MCF 10A (cell line): ENCODE measurements at places on chromosomes 3 and 15.
A peak's percentile ranks its signal among the peaks of the same experiment; 100 is the strongest.

DNA sequence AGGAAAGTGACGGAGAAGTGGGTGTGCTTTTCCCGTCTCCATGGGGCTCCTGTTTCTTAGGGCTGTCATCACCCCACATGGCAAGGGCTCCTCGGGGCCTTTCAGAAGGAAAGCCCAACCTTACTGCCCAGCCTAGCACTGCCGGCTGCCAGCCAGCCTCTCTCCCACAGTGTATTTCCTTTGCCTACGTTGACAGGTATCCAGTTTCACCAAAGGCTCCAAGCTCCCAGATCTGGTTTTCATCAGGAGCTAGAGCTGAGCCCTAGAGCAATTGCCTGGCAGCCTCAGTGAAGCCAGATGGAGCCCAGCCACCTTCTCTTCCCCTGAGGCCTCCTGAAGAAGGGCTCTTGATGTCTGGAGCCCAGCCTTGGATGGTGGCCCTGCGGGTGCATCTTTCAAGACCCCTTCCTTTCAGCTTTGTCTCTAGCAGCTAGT lies 20.2 kb downstream of the CRABP1 start:
- DNase-seq: no peak

GRCh38 chr3:184186184-184186901 lies at the start of gene ABCF3:
Gene ABCF3 (plus strand): TSS chr3:184186199. CDS start chr3:184186208, 9 bp downstream.
- no peak for DNase-seq

DNA sequence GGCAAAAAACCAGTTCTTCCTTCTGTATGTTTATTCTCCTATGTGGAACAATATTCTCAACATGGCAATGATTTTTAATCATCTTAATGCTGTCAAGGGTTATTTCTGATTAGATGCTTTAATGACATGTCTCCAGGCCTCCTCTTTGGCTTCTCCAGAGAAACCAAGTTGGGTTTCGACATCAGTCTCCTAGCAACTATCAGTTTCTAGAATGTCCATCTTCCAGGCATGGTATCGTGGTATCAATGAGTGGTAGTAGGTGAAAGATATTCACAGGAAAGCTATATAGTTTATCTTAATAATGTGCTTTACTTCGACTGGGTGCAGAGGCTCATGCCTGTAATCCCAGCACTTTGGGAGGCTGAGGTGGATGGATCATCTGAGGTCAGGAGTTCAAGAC lies 128.5 kb downstream of the C3orf70 start:
- DNase-seq: no peak

DNA sequence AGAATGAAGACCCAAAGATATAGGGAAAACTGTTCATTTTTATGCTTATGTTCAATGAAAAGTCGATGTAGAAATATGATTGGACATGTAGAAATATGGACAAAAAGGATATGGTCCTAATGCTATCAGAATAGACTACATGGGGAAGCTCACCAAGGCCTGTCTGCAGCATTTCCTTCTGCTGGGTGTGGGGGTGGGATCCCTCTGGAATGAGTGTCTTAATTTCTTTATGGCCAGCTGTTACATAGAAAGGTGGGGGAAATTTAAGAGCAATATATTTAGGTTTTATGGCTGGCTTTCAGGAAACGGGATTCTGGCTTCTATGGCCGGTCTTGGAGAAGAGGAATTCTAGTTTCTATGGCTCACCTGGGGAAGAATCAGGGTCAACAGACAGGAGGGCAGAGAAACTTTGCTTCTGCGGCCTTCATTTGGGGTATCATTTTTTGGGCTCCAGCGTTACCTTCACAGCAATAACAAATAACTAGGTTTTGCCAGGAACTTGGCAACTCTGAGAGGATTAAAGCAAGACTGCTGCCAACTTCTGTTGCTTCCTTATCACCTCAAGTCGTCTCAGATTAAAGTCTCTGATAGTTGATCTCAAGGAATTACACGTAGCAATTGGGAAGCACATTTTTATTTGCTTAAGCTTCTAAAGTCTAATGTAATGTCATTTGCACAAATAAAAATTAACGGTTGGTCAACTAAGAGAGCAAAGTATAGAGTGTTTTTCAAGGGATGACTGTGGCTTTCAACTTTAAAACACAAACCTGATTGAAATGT lies 57.0 kb upstream of the GATM start:
- DNase-seq: no peak

DNA sequence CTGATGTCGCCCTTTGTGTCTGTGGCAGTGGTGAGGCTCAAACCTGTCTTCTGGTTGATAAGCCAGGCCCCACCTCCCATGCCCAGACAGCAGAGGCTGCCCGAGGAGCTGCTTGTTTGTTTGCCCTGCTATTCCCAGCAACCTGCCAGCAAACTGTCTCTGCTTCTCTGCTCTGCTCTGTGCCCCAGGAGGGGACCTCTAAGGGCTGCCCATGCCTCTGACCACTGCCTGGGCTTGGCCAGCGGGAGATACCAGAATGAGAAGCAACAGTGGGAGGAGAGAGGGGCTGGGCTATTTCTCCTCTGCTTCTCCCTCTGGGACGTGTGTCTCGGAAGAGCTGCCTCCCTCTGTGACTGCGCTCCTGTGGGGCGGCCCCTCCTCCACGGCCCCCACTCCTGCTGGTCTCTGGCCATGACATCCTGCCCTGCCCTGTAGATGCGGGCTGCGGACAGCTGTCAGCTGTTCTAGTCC lies 213.1 kb downstream of the RPLP1 start:
- DNase-seq: no peak

DNA sequence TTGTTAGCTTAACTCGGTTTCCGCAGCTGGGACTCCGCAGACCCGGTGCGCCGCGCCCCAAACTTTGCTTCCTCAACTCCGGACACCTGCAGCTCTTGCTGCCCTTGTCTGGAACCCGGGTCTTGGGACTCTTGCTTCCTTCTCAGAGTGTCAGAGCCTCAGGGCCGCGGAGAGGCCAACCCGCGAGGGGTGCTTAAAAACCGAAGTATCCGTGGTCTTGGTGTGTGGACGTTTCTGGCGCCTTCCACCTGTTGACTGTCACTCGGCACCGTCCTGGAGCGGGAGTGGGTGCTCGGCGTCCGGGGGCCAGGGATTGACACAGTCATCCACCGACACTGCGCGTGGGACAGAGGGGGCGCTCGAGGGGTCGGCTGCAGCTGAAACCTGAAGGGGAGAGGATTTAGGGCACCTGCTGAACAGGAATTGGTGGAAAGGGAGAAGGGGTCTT lies 386 bp downstream of the SQOR start:
- no peak for DNase-seq

DNA sequence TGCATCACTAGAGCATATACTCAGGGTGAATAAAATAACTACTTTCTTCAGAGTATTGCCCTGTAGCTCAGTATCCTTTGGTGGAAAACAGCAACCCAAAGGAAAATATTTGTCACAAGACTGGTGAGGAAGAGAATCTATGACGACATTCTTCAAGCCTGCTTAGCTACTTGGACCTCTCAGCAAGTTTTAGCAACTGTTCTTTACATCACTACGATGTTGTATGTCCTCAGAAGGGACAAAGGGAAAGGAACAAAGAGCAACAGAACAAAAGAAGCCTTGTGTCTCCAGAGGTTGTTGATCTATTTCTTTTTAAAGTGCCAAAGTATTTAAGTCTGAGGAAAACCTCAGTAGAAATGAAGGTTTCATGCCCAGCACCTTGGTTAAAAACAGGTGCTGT lies 746.7 kb downstream of the NAALADL2 start:
- DNase-seq: no peak

DNA sequence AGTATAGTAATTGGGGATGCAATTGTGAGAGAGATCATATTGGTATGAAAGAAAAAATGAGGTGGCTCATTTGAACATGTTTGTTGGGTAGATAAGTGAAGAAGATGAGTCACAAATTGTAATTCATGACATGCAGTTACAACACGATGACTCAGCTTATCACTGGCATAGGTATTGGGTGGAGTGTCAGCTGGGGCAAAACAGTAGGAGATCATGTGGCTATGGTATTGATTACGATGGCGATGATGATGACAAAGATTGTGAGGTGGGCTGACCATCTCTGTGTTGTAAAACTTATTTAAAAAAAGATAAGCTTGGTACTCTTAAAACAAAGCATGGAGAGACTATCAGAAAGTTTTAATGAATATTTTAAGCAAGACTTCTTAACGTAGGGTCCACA lies 11.6 kb upstream of the DPH6 start:
- DNase-seq: peak; percentile 68

DNA sequence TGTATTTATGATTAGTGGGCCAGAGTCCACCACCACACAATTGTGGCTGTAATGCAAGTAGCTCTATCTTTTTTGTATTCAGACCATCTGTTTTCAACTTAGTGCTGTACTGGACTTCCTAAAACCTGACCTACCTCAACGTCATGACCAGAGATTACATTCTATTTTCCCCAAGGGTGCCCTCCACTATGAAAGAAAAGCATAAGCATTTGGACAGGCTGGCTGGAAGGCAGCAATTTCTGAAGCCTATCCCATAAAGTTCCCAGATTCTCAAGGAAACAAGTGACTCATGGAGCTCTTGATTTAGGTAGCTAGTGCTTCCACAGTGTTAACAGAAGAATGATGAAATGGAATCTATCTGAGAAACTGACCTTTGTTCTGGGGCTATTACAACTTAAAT lies 75.8 kb downstream of the COL8A1 start:
- peak; percentile 41 for DNase-seq

- DNase-seq: no peak
Measured at GRCh38 chr15:68550004-68550403, 28.8 kb upstream of the CORO2B start.

- DNase-seq: no peak
Measured at GRCh38 chr3:13492976-13493866, 13.1 kb downstream of the HDAC11 start.

GRCh38 chr3:30083315-30083714 lies 523.1 kb upstream of the TGFBR2 start:
- DNase-seq: no peak

GRCh38 chr3:126147932-126148683 lies 32.3 kb downstream of the ALDH1L1 start:
- DNase-seq: no peak

DNA sequence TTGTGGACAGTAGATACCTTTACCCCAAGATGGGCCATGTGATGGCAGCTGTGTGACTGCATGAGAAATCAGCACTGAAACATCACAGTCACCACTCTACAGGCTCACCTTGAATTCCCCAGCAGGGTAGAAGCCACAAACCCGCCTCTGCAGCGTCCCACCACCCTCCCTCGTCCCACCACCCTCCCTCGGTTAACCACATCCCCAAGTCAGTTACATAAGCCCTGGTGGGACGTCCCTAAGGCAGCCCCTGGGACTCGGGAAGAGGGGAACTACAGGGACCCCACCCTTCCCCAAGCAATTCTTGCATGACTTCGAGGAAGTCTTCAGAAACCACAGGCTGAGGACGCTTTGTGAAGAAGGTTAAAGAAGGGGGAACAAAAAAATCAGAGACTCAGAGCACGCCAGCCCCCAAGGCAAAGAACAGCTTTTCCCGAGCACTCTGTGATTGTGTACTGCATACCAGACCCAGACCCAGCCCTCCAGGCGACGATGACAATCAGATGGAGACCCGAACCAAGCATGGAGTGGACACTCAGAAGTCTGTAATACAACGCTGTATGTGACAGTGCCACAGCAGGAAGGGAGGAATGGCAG lies 60.5 kb downstream of the SH3BP5 start:
- no peak for DNase-seq

DNA sequence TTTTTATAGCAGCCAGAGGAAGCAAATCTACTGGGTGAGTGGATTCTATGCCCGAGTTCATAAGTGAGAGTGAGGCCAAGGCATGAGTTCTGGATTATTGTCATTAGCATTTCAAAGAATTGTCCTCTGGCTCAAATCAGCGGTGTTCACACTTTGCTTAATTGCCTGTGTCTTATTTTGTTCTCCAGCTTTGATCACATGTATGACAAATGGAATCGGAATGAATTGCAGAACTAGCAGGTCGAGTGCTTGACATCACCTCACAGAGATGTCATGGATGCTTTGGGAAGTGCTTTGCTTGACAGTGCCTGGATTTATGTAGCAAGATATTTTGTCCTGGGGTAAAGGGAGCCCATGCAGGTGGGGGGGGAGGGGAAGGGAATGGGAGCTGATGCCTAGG lies 68.0 kb downstream of the SH3GL3 start:
- DNase-seq: no peak

- peak; percentile 63 for DNase-seq
Measured at GRCh38 chr15:98648654-98649471, 524 bp downstream of the IGF1R start.

DNA sequence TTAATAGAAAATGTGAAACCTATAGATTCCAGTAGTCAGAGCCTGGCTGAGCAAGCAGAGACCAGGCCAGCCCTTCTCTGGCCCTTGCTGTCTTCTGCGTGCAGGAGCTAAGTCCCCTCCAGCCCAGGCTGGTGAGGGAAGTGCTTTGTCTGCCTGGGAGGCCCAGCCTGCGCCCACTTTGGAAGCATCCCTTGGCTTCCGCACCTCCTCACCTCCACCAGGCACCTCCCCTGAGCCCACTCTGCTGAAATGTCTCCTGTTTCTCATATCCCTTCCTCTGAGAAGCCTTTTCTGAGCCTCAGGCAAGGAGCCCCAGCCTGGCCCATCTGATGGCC lies 45.3 kb downstream of the ALDH1L1 start:
- no peak for DNase-seq

DNA sequence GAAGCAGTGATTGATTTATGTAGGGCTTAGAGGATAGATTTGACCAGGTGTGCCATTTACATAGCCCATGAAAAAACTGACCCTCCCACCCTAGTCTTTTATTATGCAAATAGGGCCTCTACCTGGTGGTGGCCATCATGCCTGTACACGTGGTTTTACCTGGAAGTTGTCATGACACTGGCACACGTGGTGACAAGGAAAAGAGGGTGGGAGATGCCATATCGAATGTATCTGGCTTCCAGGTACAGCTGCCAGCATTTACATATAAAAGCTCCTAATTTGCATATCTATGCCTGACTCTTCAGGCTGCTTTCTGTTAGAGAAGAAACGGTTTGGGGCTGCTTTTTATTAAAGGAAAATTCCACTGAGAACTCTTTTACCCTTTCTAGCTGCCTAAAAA lies 35.0 kb upstream of the DNAJC13 start:
- no peak for DNase-seq

DNA sequence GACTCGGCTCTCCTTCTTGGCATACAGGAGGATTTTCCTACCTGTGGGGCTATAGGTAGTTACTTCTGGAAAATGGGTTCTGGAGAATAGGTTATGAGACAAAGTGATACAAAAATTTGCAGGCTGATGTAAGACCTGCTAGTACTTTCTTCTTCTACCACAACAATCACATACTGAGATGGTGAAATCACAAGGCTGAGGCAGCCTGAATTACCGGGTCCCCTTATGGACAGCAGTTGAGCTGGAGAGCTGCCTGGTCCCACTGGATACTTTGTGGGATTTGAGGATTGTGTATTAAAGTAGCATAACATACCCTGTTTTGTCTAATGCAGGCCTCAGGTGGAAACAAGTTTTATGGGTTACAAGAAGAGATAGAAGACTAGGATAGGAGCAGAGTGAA lies 86.5 kb upstream of the FAM98B start:
- DNase-seq: no peak

- no peak for DNase-seq
Measured at GRCh38 chr15:93848490-93848889, 382.9 kb upstream of the MCTP2 start.

DNA sequence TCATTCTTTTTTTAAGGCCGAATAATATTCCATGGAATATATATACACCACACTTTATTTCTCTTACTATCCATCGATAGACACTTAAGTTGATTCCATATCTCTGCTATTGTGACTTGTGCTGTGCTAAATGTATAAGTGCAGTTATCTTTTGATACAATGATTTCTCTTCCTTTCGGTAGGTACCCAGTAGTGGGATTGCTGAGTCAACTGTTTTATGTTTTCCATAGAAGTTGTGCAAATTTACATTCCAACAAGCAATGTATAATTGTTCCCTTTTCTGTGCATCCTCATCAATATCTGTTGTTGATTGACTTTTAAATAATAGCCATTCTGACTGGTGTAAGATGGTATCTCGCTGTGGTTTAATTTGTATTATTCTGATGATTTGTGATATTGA lies 81.0 kb downstream of the STXBP5L start:
- no peak for DNase-seq
